ENCODE measurements at places on chromosomes 3 and 15. TPM values are rescaled to one million over a fixed set of nuclear protein-coding genes. Genes with fewer than 3 reads are reported as not detected.

GRCh38 chr3:176799675-176800074 lies 397.6 kb downstream of the TBL1XR1 start:
- ATAC-seq, result no peak

- no peak for ATAC-seq
Measured at GRCh38 chr15:80471881-80472280, 67.7 kb downstream of the ARNT2 start.

- ATAC-seq, result no peak
Measured at GRCh38 chr3:144760831-144761230, 789.2 kb downstream of the DIPK2A start.

- ATAC-seq, result no peak
Measured at GRCh38 chr3:186024210-186024609, 84.7 kb downstream of the ETV5 start.

Gene TICRR
- total RNA-seq, result 15.4 TPM

- ATAC-seq, result no peak
Measured at GRCh38 chr15:71707230-71708050, 102.9 kb upstream of the NR2E3 start.

DNA sequence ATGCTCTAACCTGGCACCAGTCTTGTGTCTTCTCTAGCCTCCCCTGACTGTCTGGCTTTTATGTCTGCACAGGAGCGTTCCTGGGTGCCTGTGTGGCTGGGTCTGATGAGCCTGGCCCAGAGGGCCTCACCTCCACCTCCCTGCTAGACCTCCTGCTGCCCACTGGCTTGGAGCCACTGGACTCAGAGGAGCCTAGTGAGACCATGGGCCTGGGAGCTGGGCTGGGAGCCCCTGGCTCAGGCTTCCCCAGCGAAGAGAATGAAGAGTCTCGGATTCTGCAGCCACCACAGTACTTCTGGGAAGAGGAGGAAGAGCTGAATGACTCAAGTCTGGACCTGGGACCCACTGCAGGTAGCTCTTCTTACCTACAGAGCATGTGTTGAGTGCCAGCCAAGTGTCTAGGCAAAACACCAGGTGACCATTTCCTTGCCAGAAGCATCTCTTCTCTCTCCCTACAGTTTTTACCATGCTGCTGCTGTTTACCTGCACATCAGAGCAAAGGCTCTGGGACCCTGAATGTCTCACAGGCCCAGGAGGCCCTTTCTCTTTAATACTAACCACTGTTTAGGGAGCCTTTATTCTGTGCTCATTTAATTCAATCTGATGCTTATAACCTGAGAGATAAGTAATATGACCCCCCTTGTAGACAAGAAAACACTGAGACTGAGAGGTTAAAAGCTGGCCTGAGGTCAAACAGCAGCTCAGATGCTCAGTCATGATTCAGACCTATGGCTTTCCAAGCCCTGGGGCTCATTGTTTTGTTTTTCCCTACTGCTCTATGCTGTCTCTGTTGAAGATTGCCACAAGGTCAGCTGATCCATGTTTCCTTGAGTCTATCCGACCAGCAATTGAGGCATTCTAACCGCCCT lies 10.4 kb downstream of the PODXL2 start:
- no peak for ATAC-seq

Gene HOMER2
- 8.7 TPM for total RNA-seq

Gene DUOXA1
- 0.58 TPM for total RNA-seq

Gene TUBGCP4
- total RNA-seq, result 32.3 TPM

DNA sequence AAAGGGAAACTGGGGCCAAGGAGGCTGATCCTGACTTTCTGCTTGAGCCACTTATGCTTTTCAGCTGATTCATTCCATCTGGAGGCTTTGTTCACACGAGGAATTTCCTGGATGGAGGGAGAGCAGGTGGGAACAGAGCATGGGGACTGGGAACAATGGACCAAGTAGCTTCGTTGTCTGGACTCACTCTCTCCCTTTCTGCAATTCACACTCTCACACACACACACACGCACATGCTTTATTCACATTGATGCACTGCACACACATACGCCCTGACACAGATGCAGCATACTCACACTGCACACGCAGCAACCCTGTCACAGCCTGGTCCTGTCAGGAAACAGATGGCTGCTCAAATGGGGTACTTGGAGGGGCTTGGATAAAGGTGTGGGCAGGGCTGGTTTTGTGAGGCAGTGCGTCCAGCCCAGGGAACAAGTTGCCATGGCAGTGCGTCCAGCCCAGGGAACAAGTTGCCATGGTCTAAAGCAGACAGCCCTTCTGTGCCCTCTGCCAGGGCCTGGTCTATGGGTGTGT lies 19.8 kb upstream of the CHCHD6 start:
- no peak for ATAC-seq

All from activated T-helper 17 cell treated with anti-CD3 and anti-CD28 coated beads, Interleukin-2, amount 50 U/mL, for 72 hours (primary cell).